CD8-positive, alpha-beta T cell (primary cell): ENCODE measurements at places on chromosomes 5 and 9. TPM values are rescaled to one million over a fixed set of nuclear protein-coding genes. Genes with fewer than 3 reads are reported as not detected.

SLC6A18 gene
- total RNA-seq: not detected

PCDHGA8 gene
- not detected for total RNA-seq

SMARCA2 gene
- total RNA-seq: 198 TPM

CDKN2A gene
- 0.95 TPM for total RNA-seq

REEP2 gene
- not detected for total RNA-seq

VLDLR gene
- not detected for total RNA-seq

UNC13B gene
- 0.76 TPM for total RNA-seq

EMB gene
- 122 TPM for total RNA-seq

SGCD gene
- 0.41 TPM for total RNA-seq
